ENCODE measurements at places on chromosomes 11 and 22.

GRCh38 chr11:36265793-36266628 is 23.2 kb downstream of the COMMD9 start:
- no peak for DNase-seq

DNA sequence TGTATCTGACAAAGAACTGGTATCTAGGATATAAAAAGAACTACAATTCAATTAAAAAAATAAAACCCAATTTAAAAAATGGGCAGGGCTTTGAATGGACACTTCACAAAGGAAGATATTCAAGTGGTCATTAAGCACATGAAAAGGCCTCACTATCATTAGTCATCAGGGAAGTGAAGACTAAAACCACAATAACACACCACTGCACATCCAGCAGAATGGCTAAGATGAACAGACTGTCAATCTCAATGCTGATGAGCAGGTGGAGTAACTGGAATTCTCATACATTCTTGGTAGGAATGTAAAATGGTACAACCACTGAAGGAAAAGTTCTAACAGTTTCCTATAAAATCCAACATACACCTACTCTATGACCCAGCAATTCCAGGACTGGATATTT is 8.9 kb downstream of the HPS4 start:
- DNase-seq: no peak

DNA sequence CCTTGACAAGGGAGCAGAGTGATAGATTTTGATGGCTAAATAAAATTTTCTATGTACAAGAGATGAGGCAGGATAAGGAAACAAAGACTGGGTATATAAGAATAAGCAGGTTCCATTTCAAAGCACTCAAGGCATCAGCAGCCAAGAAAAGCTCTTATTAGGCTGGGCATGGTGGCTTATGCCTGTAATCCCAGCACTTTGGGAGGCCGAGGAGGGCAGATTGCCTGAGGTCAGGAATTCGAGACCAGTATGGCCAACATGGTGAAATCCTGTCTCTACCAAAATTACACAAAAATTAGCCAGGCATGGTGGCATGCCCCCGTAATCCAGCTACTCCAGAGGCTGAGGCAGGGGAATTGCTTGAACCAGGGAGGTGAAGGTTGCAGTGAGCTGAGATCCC is 563.4 kb upstream of the CCDC179 start:
- no peak for DNase-seq

DNA sequence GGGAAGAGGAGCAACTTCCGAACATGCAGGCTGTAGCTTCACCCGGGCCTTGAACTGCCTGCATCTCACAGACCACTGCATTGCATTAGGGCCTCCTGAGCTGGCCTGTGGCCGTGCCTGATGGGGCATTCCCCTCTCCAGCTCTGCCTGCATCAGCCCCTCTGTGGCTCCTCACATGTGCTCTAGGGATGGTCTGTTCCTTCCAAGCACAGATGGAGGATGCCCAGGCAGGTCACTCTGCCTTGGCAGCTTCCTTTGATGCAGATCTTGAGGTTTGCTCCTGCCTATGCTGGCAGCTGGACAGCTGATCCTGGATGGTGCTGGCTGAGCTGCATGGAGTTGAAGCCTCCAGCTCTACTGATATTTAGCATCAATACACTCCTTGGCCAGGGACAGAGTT is 28.5 kb downstream of the AMPD3 start:
- DNase-seq: no peak

GRCh38 chr11:9600644-9601036 is 27.2 kb downstream of the WEE1 start:
- no peak for DNase-seq

- no peak for DNase-seq
Observed at GRCh38 chr22:44274918-44275630, 37.7 kb downstream of the SHISAL1 start.

DNA sequence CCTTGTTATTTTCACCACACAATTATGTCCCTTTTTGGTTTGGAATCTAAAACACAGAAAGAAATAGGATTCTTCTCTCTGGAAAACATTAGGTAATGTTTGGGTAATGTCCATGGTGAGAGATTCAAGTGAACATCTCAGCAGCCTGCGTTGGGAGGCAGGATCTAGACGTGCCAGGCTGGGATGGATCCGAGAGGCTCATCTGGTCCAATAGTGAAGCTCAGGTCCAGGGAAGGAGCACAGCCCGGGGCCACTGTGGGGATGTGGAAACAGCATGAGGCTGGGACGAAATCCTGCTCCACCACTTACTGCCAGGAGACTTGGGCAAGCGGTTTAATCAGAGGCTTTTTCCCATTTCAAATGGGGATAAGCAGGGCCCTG is 109.9 kb downstream of the CSNK2A3 start:
- no peak for DNase-seq

GRCh38 chr11:34323601-34324000 is 34.2 kb downstream of the ABTB2 start:
- no peak for DNase-seq

DNA sequence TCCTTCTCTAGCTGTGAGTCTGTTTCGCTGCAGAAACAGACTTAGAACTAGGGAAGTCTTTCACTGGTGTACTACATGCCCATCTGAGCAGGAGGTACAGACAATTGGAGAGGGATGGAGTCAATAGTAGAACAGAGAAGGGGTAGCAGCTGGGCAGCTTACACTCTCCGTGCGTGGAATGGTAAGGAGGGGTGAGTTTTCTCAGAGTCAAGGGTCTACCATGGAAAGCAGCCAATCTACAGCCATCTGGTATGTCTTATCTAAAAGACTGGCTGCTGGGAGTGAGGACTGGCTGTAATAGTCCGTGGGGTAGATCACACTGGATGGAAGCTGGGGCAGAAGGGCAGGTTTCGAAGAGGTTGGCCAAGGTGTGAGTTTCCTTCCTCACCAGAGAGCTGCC is 137.3 kb upstream of the TENM4 start:
- DNase-seq: no peak

- no peak for DNase-seq
Observed at GRCh38 chr11:107857550-107858216, 904 bp downstream of the SLC35F2 start.

DNA sequence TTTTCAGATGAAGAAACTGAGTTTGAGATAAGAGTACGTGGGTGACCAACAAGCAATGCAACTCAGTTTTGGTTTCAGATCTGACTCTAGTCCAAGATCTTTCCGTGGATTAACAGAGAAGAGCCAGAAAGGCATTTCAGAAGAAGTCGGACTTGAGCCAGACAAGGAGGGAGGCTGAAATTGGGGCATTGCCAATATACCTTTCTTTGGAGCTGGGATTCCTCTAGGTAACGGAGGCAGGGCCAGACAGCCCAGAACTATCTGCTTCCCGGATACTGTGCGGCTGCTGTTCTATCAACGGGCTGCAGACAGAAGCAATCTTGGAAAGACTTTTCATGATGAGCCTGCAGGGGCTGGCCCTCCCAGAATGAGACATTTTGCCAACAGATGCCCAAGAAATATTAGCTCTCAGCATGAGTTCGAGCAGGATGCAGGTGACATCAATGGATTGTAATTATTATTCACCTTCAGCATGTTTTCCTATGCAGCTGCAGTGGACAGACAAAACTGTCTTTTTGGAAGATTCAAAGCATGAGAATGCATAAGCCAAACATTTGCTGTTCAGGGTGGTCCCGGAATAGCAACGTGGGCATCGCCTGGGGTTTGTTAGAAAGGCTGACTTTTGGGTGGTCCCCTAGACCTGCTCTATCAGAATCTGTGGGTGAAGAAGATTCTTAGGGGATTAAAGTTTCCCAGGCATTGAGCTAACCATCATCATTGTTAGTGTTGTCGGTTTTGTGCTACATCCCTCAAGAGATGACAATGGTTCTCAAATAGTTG is 95.7 kb downstream of the SCN3B start:
- DNase-seq: no peak

- DNase-seq: no peak
Observed at GRCh38 chr11:1156506-1157340, 1.0 kb upstream of the MUC5AC start.

GRCh38 chr11:45754261-45754709 is 50.7 kb upstream of the SLC35C1 start:
- no peak for DNase-seq

DNA sequence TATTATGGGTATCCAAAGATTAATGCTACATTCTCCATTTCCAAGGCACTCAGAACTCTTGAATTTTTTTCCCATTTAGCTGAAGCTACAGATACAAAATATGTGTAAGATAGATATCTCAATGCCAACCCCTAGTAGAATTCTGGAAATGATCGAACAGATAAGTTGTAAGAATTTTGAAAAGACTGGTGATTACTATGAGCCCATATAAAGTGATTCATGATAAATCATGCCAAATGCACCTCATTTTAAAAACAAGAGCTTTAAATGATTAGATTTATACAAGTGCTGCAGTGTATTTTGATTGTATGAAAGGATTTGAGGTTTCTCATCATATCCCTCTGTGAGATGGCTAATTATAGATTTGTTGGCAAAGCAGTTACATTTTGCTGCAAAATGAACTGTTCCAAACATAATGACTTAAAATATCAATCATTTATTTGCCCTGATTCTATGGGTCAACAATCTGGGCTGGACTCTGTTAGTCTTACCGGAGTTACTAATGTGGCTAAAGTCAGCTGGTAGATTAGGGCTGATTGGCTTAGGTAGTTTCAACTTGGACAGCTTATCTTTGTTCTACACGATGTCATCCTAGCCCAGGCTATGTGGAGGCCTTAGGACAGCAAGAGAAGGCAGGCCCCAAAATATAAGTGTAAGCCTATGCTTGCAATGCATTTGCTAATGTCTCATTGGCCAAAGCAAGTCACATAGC is 3.4 kb downstream of the OR10V1 start:
- DNase-seq: no peak

GRCh38 chr22:37419969-37420685 is 7.2 kb downstream of the ELFN2 start:
- DNase-seq: no peak

- no peak for DNase-seq
Observed at GRCh38 chr11:67261946-67262681, 4.2 kb upstream of the GRK2 start.

DNA sequence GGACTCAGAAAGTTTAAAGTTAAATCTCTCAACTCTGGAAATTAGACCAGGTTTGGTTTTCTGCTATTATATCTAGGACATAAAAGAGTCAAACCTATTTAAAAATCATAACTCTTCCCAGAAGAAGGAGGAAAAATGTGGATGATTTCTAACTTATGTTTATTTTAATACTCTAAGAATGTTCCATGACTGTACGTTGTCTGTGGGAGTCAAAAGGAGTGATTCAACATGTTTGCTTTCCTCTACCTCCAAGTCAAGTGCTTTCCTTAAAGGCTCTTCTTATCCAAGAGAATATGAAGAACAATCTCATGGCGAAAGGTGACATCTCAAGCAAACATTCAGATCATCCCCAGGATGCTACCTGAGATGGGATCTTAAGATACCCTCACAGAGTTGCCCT is 21.6 kb downstream of the OR51E1 start:
- no peak for DNase-seq

- no peak for DNase-seq
Observed at GRCh38 chr11:650482-650881, 13.4 kb downstream of the DRD4 start.

DNA sequence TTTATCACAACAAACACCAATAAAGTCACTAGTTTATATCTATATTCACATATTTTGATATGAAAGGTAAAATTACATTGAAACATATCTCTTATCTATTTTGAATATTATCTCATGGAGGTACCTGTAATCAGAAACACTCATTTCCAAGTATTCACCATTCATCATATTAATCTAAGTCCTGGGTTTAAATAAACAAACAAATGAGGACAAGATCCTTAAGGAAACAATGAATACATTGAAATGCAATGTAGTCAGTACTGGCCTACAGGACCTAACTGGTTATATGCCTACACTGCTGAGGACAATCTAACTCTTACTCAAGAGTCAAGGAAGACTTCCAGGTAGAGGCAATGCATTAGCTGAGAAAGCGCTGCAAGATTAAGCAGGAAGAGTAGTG is 1411.9 kb upstream of the RAG2 start:
- no peak for DNase-seq

DNA sequence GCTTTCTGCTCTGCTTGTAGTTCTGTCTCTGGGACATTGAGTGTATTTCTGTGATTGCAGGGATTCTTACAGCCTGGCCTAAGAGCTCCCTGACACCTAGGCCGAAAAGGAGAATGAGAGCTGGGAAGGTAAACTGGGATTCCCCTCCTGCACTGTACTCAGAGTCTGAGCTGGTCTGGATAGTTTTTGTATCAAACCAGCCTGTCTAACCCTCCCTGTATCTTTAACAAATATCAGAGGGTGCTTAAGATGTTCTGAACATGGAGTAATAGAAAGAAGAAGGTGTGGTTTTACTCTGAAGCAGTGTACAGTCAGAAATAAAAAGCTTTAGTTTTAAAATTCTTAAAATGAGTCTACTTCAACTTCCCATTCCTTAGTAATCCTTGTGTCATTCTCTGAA is 57.3 kb downstream of the AMOTL1 start:
- no peak for DNase-seq

GRCh38 chr11:134592391-134592990 is 180.4 kb upstream of the B3GAT1 start:
- DNase-seq: peak; percentile 11

- no peak for DNase-seq
Observed at GRCh38 chr11:10844796-10845195, 13.1 kb downstream of the ZBED5 start.

DNA sequence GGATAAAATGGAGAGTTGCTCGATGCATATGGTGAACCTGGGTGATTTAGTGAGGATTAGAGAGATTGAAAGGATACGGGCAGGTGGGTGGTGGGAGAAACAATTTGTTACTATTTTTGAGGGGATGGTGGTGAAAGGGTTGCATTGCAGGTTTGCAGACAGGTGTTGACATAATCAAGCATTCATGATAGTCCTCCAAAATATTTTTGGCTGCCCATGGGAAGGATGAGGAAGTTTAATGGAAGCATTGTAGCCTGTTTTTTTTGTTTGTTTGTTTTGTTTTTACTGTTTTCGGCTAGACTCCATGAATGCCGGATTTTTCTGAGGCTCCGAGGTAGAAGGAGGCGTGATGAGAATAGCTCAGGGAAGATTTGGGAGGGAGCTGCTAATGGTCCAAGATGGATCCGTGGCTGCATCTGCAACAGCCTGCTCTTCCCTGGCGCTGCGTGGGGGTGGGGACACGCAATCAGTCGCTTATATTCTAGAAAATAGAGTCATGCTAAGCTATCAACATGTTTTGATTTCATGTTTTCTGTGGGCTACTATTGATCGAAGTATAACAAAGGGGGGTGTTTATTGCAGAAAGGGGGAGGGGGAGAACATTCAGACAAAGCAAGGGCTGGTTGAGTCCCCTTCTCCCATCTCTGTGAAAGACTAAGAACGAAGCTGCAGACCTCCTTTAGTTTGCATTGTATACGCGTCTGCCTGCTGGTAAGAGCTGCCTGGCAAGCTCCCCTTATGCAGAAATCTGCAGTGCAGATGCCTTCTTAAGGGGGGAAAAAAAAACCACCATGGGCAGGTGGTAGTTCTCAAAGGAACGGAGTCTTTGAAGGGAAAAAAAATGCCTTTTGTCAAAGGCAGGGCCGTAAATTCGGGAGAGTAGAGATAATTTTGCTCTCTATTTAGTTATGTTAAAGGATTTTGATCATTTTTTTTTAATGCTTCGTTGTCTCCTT is 1.0 kb downstream of the RTN3 start:
- DNase-seq: no peak
